Left cardiac atrium (tissue), 4 donors: ENCODE measurements at places on chromosomes 7 and 10.
A peak's percentile ranks its signal among the peaks of the same experiment; 100 is the strongest.

- DNase-seq = no peak
Observed at GRCh38 chr7:11835260-11835659, 3.3 kb upstream of the THSD7A start.

- DNase-seq = no peak
Observed at GRCh38 chr10:28533186-28533564, 257 bp downstream of the WAC start.

- no peak for DNase-seq
Observed at GRCh38 chr10:91838199-91838598, 40.0 kb downstream of the TNKS2 start.

DNA sequence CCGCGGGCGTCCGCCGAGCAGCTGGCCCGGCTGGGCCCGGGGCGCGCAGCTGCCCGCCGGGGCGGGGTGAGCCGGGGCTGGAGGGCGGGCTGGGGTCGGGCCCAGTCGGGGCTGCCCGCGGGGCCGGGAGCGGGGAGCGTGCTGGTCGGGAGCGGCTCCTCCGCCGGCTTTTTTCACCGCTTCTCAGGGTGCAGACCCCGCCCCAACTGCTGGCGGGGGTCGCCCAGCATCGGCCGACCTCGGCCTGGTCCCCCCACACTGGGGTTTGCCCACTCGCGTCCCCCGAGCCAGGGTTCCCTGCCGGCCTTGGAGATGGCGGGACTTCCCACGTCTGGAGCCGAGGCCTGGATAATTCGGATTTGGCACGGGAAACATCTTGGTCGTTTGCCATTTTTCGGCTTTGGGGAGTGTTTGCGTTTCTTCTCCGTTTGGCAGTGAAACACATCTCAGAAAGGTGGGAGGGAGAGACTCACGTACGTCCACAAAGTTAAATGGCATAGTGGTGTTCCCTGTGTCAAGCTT lies 432 bp downstream of the TMEM248 start:
- DNase-seq = peak; percentile 58

DNA sequence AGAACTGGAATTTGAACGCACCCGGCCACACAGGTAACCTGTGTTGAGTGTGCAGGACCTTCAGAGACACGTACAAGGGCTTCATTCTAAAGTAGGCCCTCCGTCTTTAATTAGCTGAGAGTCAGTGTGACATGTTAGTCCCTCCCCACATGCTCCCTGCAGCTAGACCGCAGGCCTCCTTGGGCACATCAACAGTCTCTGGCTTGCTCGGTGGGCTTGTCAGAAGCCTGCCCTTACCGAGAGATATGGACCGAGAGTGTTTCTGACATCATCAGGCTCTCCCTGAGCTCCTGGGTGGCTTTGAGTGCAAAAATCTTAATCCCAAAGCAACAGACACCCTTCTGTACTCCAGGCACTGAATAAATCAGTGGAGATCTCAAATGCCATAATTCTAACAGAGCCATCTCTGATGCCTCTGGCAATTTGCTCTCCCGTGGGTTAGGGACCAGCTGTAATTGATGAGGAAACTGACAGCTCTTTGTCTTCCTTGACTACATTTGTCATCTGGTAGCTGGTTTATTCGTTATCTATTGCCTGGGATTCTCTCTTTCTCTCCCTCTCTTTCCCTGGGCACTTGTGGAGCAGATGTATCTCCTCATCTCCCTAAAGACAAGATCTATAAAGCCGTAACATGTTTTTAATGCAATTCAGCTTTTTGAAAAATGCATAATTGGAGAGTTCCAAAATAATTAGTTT lies 850.6 kb downstream of the TYW1 start:
- no peak for DNase-seq

DNA sequence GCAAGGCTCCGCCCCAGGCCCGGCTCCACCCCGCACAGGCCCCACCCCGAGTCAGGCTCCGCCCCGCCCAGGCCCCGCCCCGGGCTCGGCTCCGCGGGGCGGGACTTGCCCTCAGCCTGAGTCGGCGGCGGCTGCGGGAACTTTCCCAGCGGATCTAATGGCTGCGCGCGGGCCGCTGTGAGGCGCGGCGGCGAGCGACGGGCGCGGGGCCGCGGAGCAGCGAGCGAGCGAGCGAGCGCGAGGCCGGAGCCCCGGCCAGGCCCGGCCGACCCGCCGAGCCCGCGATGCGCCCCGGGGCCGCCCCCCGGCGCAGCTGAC lies at the start of gene INPP5A:
INPP5A (plus strand) TSS at position 104 of the 318 bp plus-strand sequence. CDS start 310 bp downstream, outside the sequence.
- DNase-seq = no peak

GRCh38 chr10:93086289-93086688 lies 12.6 kb downstream of the CYP26A1 start:
- no peak for DNase-seq

GRCh38 chr10:71270301-71271220 lies 48.5 kb upstream of the SLC29A3 start:
- DNase-seq = peak; percentile 54

DNA sequence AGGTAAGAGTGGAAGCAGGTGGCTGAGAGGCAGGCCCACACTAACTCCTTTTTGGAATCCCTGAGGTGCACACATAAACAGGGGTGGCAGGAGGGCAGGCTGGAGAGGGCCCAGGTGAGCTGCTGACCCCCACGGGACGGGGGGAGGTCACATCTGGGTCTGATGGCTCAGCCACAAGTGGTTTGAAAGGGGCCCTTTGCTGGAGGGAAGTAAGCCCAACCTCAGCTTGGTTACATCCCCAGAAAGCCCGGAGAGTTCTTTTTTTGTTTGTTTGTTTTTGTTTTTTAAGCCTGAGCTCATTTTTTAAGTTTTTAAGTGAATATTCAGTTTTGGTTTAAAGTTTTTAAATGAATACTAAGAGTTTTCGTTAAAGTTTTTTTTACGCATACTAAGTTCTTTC lies 72.8 kb upstream of the CUX1 start:
- no peak for DNase-seq

- DNase-seq = no peak
Observed at GRCh38 chr7:97078023-97078969, 39.2 kb upstream of the SDHAF3 start.

- DNase-seq = no peak
Observed at GRCh38 chr7:123754271-123754871, 5.6 kb upstream of the WASL start.

DNA sequence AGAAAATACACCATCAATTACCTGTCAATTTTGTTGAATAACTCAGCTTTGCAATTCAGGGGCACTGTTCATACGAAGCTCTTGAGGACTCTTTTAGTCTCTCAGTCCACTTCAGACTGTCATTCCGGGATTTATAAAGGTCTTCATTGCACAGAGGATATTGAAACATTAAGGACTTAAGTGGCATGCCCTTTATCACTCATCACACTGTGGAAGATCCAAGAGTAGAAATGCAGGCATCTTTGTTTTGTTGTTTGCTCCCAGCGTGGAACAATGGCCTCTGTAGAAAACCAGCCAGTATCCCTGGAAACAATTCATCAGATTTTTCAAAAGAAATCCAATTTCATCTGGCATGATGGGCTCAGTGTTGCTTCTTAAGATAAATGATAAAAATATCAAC lies 66.3 kb upstream of the LRGUK start:
- no peak for DNase-seq

DNA sequence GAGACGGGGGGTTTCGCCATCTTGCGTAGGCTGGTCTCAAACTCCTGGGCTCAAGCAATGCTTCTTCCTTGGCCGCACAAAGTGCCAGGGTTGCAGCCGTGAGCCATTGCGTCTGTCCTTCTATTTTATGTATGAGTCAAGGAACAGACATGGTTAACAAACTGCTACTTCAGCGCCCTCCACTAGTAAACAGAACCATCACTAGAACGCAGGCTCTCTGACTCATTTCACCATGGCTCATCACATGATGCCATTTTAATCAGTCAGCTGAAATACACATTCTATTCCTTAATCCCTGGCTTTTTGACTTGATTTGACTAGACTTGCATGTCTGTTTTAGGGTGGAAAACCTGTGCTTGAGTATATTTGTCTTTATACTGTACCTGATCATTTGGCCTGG lies 41.3 kb downstream of the CELF2 start:
- DNase-seq = no peak

DNA sequence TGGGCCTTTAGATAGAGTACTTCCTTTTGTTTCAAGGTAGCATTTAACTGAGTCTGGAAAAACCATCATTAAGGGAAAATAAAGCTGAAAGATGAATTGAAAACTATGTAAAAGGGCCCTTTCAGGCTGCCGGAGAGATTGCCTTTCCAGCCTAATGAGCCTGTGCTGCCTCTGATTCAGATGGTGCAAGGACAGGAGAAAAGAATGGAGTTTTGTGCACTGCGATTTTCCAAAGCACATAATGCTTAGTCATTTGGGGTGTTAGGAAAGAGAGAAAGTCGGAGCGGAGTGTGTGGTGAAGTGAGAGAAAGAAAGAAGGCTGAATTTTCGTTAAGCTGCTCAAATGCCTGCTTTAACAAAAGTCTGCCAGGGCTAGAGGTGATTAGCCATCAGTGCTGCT lies 259.7 kb downstream of the PAXIP1 start:
- no peak for DNase-seq

DNA sequence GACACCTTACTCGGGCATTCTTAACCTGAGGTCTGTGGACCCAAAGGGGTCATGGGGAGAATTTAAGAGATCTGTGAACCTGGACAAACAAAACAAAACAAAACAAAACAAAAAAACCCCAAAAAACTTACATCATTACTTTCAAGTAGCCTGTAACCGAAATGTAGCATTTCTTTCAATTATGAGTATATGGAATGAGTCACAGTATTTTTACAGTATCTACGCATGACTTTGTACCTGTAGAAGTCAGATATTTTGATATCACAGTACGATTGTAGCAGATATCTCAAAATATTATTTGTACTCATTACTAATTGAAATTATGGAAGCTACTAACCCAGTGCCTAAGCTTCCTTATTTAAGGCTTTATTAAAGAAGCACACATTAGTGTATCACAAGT lies 210.2 kb downstream of the JAZF1 start:
- DNase-seq = no peak

DNA sequence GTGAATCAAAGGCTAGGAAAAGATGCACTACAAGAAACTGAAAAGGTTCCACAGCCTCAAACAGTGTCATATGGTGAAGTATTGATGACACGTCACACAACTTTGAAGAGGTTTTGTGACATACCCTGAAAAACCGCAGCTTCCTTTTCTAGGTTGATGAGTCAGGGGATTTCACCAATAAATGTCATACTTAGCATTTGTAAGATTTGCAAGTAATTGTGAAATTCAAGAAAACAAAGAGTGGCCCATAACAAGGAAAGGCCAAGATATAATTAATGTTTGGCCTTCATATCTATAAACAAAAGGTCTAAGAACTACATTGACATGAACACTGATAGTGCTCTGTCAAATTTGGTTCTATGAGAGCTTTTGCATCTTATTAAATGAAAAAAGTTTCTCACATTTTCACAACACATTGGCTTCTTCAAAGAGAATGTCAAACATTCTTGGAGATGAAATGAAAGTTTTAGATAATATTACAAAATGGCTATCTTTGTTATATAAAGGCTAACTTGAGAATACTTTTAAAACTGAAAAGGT lies 62.0 kb upstream of the NAMPT start:
- no peak for DNase-seq

GRCh38 chr10:34001087-34001580 lies 666.7 kb upstream of the NRP1 start:
- DNase-seq = no peak

GRCh38 chr10:51640120-51640819 lies 59.1 kb downstream of the CSTF2T start:
- DNase-seq = no peak

- no peak for DNase-seq
Observed at GRCh38 chr7:110646804-110647203, 444.1 kb upstream of the LRRN3 start.

- no peak for DNase-seq
Observed at GRCh38 chr7:98866351-98866750, 3.5 kb downstream of the TMEM130 start.
